NCI-H1930 (cell line): ENCODE measurements at places on chromosomes 11 and 22.

- DNase-seq, result no peak
Observed at GRCh38 chr11:15489281-15489680, 374.6 kb downstream of the INSC start.

DNA sequence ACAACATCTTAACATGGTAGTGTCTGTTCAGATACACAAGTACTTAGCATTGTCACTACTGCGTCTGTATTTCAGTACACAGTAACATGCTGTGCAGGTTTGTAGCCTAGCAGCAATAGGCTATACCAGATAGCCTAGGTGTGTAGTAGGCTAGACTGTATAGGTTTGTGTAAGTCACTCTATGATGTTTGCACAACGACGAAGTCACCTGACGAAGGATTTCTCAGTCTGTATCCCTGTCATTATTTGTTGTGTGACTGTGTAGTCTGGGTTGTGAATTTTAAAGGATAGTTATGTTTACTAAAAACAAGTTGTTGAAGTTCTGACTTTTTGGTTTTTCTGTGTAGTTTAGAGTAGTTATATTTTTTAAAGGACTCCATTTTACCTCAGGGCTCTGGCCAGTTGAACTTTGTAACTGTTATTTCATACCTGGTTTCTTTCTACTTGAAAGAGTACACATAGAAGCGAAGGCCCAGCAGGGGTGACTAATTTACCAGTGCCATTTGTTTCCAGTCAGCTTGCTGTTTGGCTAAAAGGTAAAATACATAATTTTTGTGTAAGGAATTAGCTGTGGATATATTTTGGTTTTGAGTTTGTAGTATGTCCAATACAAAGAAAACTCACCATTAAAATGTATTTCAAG, 72.3 kb downstream of the PPP6R3 start:
- no peak for DNase-seq

DNA sequence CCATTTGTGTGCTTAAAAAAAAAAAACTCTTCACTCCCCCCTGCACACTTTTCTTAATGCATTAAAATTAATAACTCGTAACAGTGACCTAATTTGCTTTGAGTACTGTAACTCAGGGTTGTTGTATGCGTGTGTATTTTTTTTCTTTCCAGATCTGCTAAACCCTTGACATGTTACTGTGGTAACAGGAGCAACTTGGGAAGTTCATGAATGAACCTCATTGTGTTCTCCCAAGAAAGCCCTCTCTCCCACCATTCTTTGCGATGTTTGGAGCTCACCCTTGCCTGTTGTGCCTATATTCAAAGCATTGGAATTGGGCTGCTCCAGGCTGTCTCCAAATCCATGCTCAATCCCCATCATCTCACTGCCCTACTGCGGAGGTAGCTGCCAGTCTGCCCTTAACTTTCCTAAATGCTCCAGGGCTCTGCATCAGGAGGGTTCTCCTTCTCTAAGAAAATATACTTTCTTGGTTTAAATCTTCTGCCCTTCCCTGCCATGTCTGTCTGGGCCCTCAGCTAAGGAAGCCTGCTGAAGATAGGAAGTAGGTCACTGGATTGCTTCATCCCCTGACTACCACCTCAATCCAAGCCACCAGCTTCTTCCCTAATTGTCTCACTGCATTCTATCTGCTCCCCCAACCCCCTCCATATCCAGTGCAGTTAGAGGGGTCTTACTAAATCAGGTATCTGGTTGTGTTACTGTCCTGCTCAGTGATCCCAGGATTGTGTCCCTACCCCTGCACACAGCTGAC, 70.3 kb downstream of the KIRREL3 start:
- DNase-seq, result no peak

GRCh38 chr11:95910638-95911368, 13.1 kb downstream of the MTMR2 start:
- DNase-seq, result no peak

GRCh38 chr11:70204466-70204799, 1.3 kb downstream of the FADD start:
- DNase-seq, result no peak

DNA sequence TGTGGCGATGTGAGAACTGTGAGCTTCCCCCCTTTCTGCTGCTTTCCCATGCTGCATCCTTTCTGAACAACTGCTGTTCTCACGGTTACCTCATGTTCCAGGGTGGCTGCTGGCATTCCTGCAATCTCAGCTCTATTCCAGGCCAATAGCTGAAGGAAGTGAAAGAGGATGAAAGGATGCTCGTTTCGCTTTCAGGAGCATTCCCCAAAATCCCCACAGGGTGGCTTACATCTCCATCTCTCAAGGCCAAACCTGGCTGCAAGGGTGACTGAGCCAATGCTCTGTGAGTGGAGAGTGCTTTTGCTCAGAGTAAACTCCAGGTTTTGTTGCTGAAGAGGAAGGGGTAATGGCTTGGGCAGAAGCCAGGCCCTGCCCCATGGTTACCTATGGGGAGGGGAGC, 848.2 kb downstream of the BRD1 start:
- no peak for DNase-seq
